Fibroblast of skin of right quadriceps (primary cell): ENCODE measurements at places on chromosomes 5 and 9.
A peak's percentile ranks its signal among the peaks of the same experiment; 100 is the strongest.

DNA sequence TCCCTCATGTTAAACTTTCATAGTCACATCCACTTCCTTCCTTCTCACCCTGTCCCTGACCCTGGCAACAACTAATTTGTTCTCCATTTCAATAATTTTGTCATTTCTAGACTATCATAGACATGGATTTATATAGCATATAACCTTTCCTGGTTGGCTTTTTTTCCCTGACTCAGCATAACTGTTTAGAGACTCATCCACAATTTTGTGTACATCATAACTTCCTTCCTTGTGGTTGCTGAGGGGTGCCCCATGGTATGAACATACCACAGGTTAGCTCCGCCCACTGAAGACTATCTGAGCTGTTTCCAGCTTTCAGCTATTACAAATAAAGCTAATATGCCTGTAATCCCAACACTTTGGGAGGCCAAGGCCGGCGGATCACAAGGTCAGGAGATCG lies 137.3 kb downstream of the PHF2 start:
- no peak for DNase-seq

DNA sequence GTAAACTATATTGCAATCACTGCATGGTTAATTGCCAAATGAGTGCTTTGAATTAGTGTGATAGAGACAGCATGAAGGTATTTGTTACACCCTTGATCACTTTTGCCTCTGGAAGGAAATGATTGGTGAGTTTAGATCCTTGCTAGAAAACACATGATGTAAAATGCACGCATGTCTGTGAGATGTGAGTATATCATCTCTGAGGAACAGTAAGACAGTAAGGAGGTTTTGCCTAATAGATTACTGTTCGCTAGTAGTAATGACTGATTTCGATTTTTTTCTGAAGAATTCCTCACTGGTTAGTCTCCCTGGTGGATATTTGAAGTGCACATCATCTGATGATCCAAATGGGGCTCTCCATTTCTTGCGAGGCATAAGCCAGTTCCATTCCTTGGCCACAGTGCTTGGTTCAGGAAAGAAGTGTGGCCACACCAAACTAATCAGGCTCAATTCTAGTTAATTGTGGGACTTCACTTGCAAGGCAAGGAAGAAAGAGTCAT lies 156.4 kb upstream of the ADRA1B start:
- peak; percentile 45 for DNase-seq

DNA sequence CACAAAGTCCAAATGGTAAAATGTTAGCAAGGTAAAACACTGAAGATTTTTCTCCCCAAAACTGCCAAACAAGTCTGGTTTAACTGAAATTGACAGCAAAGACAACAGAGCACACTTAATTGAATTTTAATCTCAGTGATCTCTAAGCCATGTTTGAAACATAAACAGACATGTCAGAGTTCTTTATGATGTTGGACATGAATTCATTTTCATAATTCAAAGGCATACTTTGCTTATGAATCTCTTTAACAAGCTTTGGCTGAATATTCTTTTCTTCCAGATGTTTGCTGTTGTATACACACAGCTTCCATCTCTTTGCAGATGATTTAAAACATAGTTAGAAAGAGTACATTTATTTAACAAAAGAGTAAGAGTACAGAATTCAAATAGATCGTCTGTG lies 509.1 kb downstream of the RAB3C start:
- DNase-seq = no peak

- DNase-seq = no peak
These were observed 299.4 kb downstream of the PARP8 start for GRCh38 chr5:50965654-50966375.

GRCh38 chr9:4306066-4306776 lies 6.4 kb upstream of the GLIS3 start:
- DNase-seq = peak; percentile 71
